Occipital lobe (tissue), 3 donors: ENCODE measurements at places on chromosomes 5 and 9.

DNA sequence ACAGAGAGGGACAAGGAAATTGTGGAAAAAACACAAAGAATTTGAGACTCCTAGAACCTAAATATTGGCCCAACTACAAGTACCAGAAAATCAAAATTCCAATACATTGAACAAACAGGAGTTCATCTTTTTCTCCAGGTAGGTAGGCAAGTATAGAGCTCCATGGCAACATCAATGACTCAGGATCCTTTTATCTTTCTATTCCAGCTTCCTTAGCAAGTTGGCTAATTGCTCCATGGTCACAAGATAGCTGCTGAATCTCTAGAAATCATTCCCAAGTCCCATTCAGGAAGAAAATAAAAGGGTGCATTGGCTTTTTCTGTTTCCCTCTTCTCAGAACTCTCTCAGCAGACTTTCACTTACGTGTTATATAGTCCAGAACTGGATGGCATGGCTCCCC lies 117.9 kb upstream of the MAN2A1 start:
- DNase-seq = no peak

GRCh38 chr5:111411301-111411700 lies 101.0 kb downstream of the STARD4 start:
- DNase-seq = no peak

DNA sequence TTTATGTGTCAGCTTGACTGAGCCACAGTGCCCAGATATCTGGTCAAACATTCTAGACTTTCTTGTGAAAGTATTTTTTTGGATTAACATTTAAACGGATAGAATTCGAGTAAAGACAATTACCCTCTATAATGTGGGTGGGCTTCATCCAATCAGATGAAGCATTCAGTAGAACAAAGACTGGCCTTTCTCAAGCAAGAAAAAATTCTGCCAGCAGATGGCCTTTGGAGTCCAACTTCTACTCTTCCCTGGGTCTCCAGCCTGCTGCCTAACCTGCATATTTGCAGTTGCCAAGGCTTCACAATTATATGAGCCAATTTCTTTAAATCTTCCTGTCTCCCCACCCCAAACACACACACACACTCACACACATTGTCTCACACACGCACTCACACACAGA lies 86.4 kb downstream of the MED10 start:
- DNase-seq = no peak

DNA sequence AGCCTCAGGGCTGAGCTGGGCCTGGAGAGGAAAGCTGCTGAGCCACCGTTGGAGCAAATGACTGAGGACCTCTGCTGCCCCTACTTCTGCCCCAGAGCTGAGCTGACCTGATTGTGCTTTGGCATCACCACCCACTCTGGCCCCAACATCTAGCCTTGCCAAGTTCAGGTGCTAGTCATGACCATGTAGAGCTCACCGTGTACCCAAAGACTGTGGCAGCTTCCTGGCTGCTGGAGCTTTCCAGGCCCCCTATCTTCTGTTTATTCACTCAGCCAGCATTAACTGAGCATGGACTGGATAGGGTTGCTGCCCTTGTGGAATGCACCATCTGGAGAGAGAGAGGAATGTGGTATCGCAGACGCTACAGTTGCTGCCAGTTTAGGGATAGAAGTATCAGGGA lies 49.1 kb downstream of the JADE2 start:
- no peak for DNase-seq

GRCh38 chr5:180251141-180251540 lies 40.7 kb downstream of the MAPK9 start:
- DNase-seq = peak; percentile 5

- DNase-seq = no peak
Measured at GRCh38 chr9:32382565-32383320, 1.7 kb upstream of the ACO1 start.

DNA sequence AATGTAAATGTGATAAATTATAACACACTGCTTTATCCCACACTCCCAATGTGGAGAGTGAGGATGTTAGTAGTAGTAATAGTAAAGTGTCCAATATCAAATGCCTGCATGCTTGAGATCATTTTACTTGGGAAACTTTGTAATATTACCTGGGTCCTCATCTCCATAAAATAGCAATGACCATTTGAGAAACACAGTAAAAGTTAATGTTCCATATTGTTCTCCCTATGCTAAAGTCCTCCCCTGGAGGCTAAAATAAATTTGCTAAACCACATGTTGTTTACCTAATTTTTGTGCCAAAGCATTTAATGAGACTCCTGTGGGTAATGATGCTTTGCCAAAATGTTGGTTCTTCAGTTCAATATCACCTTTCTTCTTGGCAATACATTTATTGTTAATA lies 291.2 kb downstream of the CDH10 start:
- DNase-seq = no peak

DNA sequence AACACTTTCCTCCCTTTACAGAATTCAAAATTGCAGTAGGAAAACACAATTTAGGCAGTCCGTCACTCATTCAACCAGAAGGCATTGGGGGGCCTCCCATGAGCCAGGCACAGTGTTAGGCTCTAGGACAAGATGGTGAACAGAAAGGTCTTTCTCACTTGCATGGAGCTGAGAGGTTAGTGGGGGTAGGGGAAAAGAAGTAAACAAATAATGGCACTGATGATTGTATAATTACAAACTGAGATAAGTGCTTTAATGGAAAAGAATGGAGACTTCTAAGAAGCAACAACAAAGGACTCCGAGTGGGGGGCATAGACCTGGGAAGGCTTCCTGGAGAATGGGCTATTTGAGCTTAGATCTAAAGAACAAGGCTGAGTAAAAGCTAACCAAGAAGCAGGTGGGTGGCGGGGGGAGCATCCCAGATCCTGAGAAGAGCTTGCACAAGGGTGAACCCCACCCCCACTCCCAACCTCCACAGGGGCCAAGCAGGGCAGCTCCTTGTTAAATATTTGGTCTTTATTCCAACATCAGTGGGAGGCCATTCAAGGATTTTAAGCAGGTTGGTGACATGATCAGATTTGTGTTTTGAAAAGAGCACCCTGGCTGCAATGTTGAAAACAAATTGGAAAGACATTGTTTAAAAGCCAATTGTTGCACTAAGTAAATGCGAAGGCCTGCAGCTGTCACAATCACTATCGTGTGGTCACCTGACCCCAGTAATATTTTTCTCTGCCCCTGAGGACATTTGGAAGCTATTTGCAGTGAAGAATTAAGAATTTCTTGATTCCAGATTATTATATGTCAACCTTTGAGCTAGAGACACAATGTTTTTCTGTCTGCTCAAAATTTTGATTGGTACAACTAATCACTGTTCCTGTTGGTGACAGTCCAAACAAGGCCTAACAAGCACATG lies 73.9 kb upstream of the EFNA5 start:
- no peak for DNase-seq

DNA sequence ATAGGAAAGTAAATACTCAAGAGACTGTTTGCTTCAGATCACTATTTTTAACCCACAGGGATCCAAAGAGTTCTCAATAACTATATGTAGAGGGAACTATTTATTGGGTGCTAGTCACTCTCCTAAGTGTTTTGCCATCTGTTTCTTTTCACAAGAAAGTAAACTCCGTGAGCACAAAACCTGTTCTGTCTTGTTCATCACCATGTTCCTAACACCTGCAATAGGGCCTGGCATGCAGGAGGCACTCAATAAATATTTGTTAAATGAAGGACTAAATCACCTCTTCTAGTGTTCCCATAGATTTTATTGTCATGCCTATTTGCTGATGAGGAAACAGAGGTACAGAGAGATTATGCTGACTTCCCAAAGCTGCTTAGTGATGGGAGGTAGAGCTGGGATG lies 118.2 kb downstream of the VCAN start:
- no peak for DNase-seq

- no peak for DNase-seq
Measured at GRCh38 chr5:83368835-83369234, 102.7 kb upstream of the VCAN start.

DNA sequence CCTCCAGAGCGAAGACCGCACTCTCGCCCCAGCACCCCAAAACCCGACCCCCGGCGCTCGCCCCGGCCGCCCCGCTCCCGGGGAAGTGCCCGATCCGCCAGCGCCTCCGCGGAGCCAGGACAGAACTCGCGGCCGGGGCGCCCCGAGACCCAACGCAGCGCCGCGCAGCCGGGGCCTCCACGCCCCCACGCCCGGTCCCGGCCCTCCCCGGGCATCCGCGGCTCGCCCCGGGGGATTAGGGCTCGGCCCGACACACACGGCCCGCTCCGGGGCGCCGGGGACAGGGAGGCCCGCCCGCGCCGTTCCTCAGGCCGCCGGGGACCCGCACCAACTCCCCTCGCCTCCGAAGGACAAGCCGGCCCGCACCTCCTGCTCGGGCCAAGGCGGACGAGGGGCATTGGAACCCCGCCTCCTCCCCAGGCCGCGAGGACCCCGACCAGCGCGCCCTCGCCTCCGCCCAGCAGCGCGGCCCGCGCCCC lies 544 bp downstream of the FNBP1 start:
- peak; percentile 35 for DNase-seq

GRCh38 chr5:136506131-136506530 lies 140.8 kb upstream of the TRPC7 start:
- DNase-seq = no peak

DNA sequence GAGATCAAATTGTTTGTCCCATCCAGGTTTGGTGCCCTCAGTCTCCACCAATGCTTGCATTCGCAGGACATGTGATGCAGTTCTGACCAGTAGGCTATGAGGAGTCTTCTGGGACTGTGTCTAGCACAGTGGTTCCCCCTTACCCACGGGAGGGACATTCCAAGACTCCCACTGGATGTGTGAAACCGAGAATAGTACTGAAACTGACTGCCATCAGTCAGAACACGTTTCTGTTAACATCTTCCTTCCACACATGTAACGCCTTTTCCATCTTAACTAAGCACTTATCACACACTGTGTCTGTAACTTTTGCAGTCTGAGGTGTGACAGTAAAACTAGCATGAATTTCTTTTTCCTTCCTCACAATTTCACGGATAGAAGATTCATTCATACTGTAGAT lies 74.7 kb downstream of the PTTG1 start:
- no peak for DNase-seq

DNA sequence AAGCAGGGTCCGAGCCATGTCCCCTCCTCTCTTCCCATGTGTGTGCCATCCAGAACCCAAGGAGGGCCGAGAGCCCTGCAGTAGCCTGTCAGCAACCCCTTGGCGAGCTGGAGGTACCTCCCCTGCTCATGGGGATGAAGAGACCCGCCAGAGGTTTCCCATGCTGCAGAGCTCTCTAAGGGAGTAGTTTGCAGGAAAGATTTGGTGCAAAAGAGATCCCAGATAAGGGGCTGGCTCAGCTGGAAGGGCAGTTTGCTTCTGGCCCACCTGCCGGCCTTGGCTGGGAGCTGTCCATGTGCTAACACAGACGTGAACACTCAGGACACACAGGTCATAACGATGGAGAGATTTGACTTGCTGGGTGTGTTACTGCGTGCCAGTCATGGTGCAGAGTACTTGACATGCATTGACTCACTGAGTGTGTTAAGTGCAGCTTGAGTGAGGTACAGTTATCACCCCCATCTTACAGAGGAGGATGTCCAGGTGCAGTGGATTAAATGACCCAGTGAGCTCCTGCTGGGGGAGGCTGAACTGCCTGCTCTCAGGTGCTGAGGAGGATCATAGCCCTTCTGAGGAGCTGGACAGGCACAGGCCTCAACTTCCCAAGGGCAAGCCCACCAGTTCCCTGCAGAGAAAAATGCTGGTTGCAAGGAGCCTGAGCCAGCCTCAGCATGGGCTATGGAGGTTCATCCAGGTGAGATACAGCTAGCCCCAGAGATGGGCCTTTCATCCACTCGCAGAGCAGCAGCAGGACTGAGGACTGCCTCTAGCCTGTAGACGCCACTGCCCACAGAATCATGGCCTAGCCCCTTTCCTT lies 6.3 kb upstream of the SLC25A48 start:
- DNase-seq = no peak

- no peak for DNase-seq
Measured at GRCh38 chr5:68644971-68645370, 429.4 kb downstream of the PIK3R1 start.

DNA sequence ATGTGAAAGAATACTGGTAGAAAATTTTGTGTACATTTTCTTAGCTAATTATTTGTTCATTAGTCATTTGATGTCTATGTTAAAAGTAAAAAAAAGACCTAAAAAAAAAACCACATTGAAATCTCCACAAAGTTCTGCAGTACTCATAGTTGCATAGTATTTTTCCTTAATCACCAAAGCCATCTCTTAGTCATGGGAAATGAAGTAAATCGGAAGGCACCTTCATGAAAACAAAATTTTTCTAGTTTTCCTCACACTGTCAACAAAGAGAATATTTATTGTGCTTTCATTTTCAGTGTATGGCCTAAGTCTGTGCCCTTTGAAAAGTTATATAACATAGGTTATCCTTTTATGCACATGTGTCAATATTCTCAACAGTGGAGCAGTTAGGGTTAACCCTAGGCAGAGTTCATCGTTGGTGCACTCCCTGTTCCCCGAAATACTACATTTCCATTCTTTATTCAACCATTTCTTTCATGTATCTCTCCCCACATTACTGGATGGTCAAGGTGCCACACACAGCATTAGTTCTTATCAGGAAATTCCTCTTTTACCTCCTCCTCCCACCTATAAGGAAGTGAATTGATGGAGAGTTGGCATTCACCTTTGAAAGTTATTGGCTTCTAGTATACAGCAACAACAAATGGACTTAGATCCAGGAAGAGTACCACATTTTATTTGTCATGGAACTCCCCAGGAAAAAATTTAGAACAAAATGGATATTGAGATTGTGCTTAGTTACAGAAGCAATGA lies 93.1 kb downstream of the NUDT12 start:
- no peak for DNase-seq

DNA sequence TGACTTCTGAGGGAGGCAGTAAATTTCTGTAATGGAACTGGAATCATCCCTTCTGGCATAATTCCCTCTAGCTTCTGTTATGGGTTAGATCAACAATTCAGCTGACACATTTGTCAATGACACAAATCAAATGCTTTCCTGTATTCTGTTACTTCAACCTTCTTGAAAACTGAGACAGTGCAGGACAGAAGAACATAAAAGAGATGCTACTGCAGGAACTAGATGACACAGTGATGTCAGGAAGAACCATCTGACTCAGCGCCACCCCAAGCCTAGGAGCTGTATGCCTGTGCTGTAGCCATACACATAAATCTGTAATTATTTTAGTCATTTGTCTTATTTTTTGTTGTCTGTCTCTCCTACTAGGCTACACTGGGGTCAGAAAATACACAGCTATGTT lies 18.2 kb upstream of the CEP120 start:
- DNase-seq = no peak

DNA sequence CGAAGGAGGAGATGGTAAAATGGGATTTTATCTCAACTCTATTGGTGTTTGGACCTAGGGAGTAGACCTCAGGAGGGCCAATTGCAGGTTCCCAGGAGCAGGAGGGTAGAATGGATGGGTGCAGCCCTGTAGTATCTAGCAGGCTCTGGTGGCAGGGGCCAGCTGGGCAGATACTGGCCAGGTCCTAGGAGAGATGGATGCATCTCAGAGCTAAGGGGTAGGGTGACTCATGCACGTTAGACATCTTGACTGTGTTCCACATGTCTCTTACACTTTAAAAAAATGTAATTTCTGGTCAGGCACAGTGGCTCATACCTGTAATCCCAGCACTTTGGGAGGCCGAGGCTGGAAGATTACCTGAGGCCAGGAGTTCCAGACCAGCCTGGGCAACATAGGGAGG lies 22.4 kb downstream of the PSD2 start:
- DNase-seq = no peak

GRCh38 chr9:120257483-120257882 lies 322.5 kb downstream of the CDK5RAP2 start:
- DNase-seq = no peak
